ENCODE measurements at places on chromosomes 16 and 17. TPM values are rescaled to one million over a fixed set of nuclear protein-coding genes. Genes with fewer than 3 reads are reported as not detected.
A peak's percentile ranks its signal among the peaks of the same experiment; 100 is the strongest.

DNA sequence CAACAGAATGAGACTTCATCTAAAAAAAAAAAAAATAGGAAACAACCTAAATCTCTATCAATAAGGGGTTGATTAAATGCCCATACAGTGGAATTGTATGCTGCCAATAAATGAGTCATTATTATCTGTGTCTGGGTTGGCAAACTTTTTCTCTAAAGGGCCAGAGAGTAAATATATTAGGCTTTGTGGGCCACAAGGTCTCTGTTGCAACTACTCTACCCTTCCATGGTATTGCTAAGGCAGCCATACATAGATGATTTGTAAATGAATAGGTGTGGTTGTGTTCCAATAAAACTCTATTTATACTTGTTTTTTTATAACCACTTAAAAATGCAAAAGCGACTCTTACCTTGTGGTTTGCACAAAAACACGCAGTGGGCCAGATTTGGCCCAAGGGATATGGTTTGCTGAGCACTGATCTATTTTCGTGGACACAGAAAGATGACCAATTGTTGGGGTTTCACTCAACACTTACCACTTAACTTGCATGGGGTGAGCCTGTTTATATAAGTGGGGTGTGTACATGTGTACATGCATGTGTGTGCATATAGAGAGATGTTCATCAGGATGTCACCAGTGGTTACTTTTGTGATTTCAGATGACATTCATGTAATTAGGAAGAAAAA, 12.4 kb upstream of the IL4R start:
- DNase-seq = no peak

Gene NLRC5
- 9.0 TPM for total RNA-seq

Gene RAD51D
- 9.3 TPM for total RNA-seq

- no peak for DNase-seq
Measured at GRCh38 chr16:88066234-88066633, 115.0 kb downstream of the BANP start.

GRCh38 chr16:89562939-89563338, 2.5 kb downstream of the RPL13 start:
- DNase-seq = no peak

Gene ERBB2
- 13.2 TPM for total RNA-seq

Gene ARHGAP23
- 4.1 TPM for total RNA-seq

Gene DLX4
- total RNA-seq = not detected

Gene KRTAP1-5
- total RNA-seq = not detected

- DNase-seq = no peak
Measured at GRCh38 chr17:73906896-73907870, 262.9 kb upstream of the SDK2 start.

- no peak for DNase-seq
Measured at GRCh38 chr16:76204249-76204648, 73.0 kb upstream of the CNTNAP4 start.

DNA sequence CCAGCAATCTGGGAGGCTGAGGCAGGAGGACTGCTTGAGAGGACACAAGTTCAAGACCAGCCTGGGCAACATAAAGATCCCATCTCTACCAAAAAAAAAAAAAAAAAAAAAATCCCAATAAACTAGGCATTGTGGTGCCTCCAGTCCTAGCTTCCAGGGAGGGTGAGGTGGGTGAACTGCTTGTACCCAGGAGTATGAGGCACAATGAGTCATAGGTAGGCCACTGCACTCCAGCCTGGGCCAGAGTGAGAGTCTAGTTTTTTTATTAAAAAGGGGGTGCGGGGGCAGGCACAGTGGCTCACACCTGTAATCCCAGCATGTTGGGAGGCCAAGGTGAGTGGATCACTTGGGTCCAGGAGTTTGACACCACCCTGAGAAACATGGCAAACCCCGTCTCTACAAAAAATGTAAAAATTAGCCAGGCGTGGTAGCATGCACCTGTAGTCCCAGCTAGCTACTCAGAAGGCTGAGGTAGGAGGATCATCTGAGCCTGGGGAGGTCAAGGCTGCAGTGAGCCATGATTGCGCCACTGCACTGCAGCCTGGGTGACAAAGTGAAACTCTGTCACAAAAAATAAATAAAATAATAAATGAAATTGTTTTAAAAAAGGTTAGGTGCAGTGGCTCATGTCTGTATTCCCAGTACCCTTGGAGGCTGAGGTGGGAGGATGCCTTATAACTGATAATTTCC, 7.8 kb upstream of the CHST6 start:
- DNase-seq = no peak

Gene VAC14
- total RNA-seq = 23.8 TPM

DNA sequence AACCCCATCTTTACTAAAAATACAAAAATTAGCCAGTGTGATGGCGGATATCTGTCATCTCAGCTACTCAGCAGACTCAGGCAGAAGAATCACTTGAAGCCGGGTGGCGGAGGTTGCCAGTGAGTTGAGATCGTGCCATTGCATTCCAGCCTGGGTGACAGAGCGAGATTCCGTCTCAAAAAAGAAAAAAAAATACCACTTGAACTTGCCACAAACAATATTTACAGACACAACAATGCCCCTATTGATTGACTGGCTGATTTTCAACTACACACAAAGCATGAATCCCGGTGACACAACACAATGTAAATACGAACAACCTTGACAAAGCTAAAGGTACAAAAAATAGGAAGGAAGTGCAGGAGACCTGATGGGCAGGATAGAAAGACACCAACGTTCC, 49.3 kb downstream of the NXN start:
- DNase-seq = no peak

- DNase-seq = peak; percentile 68
Measured at GRCh38 chr16:49701789-49702494, 154.0 kb downstream of the ZNF423 start.

DNA sequence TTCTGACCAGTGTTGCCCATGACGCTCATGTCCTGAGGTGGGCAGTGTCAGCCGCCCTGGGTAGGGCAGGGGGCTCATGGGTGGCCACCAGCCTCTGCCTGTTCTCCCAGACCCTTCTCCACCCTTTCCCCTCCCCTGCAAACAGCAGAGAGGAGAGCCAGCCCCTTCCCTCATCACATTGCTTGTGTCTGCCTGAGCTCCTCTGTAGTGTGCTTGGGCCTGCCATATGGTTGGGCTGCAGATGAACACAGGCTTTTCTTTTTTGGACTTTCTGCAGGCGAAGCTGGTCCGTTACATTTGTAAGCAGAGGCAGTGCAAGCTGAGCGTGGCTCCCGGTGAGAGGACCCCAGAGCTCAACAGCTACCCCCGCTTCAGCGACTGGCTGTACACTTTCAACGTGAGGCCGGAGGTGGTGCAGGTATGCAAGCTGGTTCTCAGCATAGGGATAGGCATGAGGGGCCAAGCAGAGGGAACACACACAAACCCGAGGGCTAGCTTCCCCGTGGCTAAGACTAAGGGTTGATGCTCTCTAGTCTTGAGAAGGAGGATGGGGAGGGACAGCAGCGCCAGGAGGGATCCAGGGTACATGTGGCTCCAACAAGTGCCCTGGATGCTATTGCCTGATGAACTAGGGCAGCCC, 80.6 kb upstream of the LGALS9 start:
- DNase-seq = no peak

GRCh38 chr17:44110823-44111633, 12.4 kb downstream of the HDAC5 start:
- peak; percentile 82 for DNase-seq

DNA sequence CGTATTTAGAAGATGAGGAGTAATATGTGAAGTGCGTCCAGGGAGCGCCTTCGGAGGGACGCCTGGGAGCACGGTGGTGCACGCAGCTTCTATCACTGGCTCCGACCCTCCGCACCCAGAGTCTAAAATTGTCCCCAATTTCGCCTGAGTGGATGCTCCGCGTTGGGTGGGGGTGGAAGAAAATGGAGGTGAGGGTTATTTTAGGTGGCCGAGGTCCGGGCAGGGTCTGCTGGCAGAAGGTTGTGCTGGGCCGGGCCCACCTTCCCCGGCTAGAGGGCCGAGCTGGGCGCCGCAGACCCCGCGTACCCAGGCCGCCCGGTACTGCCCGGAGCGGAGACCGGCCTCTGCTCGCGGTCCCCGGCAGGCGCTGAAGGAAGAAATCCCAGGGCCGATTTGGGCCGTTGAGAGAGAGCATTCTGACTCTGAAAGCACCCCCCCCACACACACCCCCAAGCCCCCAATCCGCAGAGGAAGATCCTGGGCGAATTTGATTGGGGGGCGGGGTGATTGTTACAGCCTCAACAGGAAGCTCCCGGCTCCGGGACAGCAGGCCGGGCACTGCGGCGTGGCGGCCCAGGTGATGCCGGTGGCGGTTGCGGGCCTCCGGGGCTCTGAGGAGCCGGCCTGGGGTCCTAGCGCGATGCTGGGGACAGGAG, 3.0 kb downstream of the BAHCC1 start:
- peak; percentile 77 for DNase-seq

GRCh38 chr17:42287305-42287976, 857 bp upstream of the STAT5A start:
- DNase-seq = peak; percentile 66

DNA sequence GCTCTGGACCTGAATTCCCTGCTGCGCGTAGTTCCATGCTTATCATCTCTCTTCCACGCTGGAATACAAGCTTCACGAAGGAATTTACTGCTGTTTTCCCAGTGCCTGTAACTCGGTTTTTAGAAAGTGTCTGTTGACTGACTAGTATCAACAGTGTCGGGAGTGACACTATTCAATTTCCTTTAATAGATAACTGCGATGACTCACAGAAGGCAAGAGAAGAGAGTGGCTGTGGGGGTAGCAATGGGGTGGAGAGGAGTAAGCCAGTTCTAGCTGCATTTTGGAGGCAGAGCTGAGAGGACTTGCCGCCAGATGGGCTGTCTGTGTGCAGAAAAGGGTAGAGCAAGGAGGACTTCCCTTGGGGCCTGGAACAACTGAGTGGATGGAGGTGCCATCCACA, 25.2 kb downstream of the B4GALNT2 start:
- DNase-seq = peak; percentile 17

GRCh38 chr16:21208446-21209230, 2.7 kb downstream of the ZP2 start:
- DNase-seq = no peak

Gene MYH13
- under 0.01 TPM for total RNA-seq

Measured in Daoy (cell line).